Naive thymus-derived CD4-positive, alpha-beta T cell (primary cell): ENCODE measurements at places on chromosomes 3 and 15. TPM values are rescaled to one million over a fixed set of nuclear protein-coding genes. Genes with fewer than 3 reads are reported as not detected.
A peak's percentile ranks its signal among the peaks of the same experiment; 100 is the strongest.

Gene CCDC191
- 3.8 and 3.9 TPM in 2 replicates for total RNA-seq

GRCh38 chr3:102532901-102533300 is 98.1 kb downstream of the ZPLD1 start:
- DNase-seq, result no peak
- no peaks in the 10 kb centered on the region for H3K36me3 ChIP-seq
- H3K4me3 ChIP-seq, result no peak overlapping the region
- no peaks in the 10 kb centered on the region for H3K27me3 ChIP-seq
- H3K27ac ChIP-seq, result no peak overlapping the region
- H3K4me1 ChIP-seq, result no peaks in the 10 kb centered on the region

GRCh38 chr15:56963710-56964109 is 45.3 kb downstream of the TCF12 start:
- peak; percentile 68 for DNase-seq
- peaks cover 24% of the 10 kb centered on the region for H3K4me1 ChIP-seq
- no peaks in the 10 kb centered on the region for H3K36me3 ChIP-seq
- peak overlapping the region; percentile 30 for H3K27ac ChIP-seq
- H3K4me3 ChIP-seq, result peak overlapping the region; percentile 20

DNA sequence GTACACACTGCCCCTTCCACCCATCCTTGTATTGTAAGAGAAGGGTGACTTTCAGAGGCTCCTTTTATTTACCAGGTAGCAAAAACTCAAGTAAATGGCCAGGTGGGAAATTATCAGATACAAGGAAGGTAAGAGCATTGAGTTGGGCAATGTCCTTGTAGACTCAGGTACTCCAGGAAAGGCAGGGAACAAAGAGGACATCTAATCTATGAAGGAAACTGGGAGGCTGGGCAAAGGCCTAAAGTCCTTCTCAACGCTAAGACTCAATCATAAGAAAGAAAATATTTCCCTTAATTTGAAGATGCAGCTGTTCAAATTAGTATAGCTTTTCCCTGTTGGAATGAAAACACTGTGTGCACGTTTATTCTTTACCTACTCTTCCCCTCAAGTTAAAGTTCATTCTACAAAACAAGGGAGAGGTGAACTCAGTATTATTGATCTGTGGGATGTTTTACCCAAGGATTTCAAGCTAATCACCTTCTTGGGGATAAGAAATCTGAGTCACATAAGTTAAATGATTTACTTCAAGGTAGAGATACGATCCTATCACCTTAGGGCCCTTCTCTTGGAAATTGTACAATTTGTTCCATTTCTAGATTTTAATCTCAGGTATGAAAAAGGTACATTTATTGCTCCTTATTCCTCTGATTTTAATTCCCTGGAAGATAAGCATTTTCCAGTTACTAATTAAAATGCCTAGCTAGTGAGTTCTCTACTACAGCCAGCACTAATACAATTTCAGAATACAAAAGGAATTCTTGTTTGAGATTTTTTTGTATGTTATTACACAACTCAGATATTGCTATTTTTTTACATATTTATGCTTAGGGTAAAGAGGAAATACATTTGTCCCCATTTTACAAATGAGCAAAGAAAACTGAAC is 80.6 kb downstream of the PLD1 start:
- no peaks in the 10 kb centered on the region for H3K36me3 ChIP-seq
- H3K4me1 ChIP-seq, result no peaks in the 10 kb centered on the region
- no peak overlapping the region for H3K4me3 ChIP-seq

DNA sequence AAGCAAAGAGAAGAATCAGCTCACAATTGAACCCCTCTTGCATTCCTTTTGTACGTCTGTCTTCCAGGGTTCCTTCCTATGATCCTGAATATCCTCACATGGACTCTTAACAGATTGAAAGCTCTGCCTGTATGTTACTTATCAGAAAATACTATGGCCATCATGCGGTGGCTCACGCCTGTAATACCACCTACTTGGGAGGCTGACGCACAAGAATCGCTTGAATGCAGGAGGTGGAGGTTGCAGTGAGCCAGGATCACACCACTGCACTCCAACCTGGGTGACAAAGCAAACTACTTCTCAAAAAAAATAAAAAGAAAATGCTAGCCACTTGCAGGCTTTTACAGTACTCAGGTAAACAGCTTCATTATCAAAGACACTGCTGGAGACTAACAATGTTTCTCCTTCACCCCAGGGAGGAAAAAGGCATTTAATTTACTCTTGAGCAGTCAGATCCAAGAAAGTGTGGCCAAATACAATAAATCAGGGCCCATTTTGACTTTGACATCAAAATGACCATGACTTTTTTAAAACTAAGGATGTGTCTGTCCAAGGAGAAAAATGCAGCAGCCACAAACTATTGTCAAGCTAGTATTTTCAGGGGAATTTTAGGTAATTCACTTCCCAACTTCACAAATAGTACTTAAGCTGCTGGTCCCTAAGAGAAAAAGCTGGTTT is 27.3 kb downstream of the NPTN start:
- no peaks in the 10 kb centered on the region for H3K27me3 ChIP-seq
- peaks cover 15% of the 10 kb centered on the region for H3K4me1 ChIP-seq
- H3K36me3 ChIP-seq, result no peaks in the 10 kb centered on the region
- no peak for DNase-seq
- H3K27ac ChIP-seq, result no peak overlapping the region

Gene RTP4
- 4.9 TPM for total RNA-seq

GRCh38 chr3:139633511-139633910 is 44.3 kb downstream of the NMNAT3 start:
- H3K27me3 ChIP-seq, result no peaks in the 10 kb centered on the region
- DNase-seq, result no peak
- H3K36me3 ChIP-seq, result no peaks in the 10 kb centered on the region
- no peak overlapping the region for H3K4me3 ChIP-seq

Gene UQCC5
- total RNA-seq, result 6.3 TPM

DNA sequence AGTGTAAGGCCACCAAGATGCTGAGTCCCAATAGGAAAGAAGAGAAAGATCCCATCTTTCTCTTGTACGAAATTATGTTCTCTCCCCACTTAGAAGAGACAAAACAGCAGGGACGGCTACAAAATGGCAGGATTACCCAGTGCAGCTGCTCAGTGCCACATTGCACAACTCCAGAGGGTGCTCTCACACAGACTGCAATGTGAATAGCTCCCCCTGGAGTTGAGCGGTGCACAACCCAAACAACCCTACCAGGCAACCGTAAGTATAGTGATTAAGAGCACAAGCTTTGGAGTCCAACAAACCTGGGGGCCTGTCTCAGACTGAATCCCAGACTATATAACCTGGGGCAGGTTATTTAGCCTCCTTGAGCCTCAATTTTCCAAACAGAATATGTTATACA is 3.1 kb upstream of the BHLHE40 start:
- H3K4me1 ChIP-seq, result peaks cover 16% of the 10 kb centered on the region
- peak overlapping the region; percentile 71 for H3K4me3 ChIP-seq
- DNase-seq, result no peak
- no peaks in the 10 kb centered on the region for H3K27me3 ChIP-seq
- no peaks in the 10 kb centered on the region for H3K36me3 ChIP-seq

Gene MASP1
- not detected for total RNA-seq

- no peaks in the 10 kb centered on the region for H3K4me1 ChIP-seq
- H3K36me3 ChIP-seq, result no peaks in the 10 kb centered on the region
- H3K27me3 ChIP-seq, result no peaks in the 10 kb centered on the region
- H3K27ac ChIP-seq, result no peak overlapping the region
These were observed 75.1 kb downstream of the ATP10A start for GRCh38 chr15:25787855-25788520.
